ENCODE measurements at places on chromosomes 1 and 21.

- DNase-seq: no peak
Observed at GRCh38 chr1:51157395-51157794, 55.4 kb downstream of the C1orf185 start.

GRCh38 chr1:81226603-81226928, 574.2 kb upstream of the ADGRL2 start:
- no peak for DNase-seq

- DNase-seq: no peak
Observed at GRCh38 chr1:58011978-58012377, 534.5 kb downstream of the OMA1 start.

DNA sequence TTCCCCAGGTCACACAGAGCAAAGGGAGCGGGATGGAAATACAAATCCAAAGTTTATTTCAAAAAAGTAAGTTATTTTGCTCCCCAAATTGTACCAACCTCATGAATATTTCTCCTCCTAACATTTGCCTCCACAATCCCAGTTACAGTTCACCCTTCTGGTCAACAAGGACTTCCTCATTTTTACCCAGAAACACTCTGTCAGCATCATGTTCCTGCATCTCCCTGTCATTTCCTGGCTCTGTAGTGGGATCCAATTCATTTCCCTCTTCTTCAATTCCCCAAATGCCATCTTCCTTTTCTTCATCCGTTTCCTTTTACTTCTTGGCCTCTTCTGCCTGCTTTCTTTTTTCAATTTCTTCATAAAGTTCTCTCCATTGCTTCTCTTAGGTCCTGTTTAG, 32.0 kb upstream of the EPS15 start:
- no peak for DNase-seq

GRCh38 chr1:103283841-103284669, 175.7 kb upstream of the COL11A1 start:
- no peak for DNase-seq

DNA sequence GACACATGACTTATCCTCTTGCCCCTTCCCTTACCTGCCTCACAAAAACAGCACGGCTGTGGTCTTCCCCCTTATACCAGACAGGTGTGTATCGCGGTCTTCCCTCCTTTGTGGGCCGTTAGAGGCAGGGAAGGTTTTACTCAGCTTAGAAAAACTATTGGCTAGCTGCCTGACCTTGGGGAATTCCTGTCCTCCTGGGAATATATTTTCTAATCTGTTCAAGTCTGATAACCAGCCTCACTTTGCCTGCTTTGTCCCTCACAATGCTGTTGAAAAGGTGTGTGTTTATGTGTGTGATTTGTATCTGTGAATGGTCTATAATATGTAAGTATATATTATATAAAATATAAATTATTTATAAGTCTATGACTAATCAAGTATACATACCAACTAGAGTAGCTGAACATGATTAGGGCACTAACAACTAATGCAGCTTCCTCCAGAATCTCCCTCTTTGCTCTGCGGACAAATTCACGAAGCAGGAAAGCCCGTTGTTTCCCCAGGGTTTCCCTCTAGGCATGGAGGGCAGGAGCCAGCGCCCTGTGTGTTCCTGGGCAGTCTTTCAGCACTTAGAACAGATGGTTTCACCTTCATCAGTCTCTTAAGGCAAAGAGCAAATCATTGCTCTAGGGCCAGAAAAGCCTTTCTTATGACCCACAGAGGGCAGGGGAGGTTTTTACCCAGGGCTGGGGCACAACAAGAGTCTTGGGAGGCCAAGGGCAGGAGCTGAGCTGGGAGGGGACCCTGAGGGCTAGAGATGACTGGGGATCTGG, 25.6 kb downstream of the SLC26A9 start:
- no peak for DNase-seq

DNA sequence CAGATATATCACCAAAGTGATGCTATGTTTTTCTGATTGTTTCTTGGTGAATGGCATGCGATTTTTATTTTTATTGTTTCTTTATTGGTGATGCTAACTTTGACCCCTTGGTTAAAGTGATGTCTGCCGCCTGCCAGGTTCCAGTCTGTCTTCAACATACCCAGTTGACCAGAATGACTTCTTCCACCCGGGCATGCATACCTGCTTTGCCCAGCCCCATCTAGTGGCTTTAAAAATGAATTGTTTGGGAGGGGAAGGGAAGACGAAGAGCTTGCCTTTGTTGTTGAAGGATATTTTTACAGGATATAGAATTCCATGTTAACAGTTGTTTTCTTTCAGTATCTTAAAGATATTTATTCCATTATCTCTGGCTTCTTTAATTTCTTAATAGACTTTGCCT, 65.1 kb downstream of the ATG4C start:
- DNase-seq: no peak

DNA sequence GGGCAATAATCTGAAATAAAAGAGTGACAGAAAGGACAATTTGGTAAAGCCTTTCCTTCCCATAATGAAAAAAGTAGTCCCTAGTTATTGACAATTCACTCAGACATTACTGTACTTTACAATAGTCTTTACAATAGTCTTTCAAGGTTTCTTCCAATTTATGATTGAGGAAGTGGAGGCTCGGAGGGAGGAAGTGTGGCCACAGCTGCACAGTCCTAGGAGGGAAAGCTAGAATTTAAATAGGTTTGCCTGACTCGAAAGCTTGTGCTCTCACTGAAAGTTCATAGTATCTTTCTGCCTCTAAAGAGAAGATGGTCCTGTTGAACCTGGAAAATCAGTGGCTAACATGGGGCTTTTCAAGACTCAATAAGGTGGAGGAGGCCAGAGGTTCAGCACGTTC, 203.2 kb downstream of the SDCCAG8 start:
- no peak for DNase-seq

DNA sequence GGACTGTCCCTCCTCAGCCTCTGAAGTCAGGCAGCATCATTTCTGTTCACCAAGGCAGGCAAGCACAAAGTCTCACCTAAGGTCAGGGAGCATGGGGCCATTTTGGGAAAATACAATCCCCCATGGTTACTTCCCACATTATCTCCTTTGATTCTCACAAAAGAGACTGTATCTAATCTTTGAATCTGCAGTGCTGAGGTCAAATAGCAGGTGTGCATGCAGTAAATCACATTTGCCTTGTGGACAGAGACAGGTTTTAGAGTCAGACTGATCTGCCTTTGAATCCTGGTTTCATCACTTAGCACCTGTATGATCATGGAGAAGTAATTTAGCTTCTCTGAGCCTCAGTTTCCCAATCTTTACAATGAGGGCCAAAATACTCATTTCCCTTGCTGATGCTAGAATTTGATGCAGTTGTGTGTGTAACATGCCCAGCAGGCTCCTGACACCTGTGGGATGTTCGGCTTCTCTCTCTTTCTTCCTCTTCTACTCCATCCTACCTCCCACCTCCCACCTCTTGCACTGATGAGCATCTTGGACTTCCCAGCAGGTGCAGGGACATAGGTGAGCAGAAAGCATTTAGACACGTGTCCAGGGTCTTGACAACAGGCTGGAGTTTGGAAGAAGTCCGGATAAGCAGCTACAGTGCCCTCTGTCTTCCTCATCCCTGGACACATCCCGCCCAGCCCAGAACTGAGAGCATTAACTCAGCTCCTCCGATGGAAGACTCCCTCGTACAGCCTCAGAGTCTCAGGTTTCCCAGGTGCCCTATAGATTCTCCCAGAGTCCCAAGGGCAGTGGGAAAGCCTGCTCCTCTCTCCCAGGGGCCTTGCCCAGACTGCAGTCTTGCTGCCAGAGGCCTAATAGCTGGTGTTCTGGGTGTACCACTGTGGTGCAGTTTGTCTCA, 18.9 kb downstream of the NENF start:
- DNase-seq: no peak

- DNase-seq: no peak
Observed at GRCh38 chr1:193706766-193707165, 520.4 kb upstream of the B3GALT2 start.

- no peak for DNase-seq
Observed at GRCh38 chr1:29238620-29239002, 2.3 kb downstream of the PTPRU start.

DNA sequence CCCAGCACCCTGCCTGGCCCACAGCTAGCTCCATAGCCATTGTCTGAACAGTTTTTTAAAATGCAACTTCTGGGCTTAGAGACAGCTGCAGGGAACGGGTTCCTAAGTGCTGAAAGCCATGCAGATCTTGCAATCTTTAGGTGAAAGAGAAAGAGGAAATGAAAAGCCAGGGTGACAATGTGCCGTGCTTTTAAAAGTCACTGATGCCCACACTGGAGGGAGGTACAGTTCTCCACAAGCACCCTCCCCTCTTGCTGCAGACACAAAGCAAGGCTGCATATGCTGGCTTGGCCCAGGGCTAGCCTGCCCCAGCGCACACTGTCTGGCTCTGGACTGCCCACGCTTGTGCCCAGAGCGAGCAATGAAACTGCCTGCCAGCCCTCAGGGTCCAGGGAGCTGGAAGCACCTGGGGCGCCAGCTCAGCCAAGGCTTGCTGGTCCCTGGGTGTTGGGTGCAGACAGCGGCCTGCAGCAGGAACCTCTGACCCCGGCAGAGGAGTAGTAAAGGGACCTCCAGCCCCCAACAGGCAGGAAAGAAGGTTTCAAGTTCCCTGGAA, 70.4 kb downstream of the AJAP1 start:
- DNase-seq: no peak

GRCh38 chr1:106178791-106179190, 877.7 kb upstream of the PRMT6 start:
- DNase-seq: no peak

- DNase-seq: no peak
Observed at GRCh38 chr1:173532237-173532636, 55.1 kb downstream of the PRDX6 start.

- DNase-seq: no peak
Observed at GRCh38 chr1:22791831-22792347, 81.2 kb downstream of the EPHB2 start.

DNA sequence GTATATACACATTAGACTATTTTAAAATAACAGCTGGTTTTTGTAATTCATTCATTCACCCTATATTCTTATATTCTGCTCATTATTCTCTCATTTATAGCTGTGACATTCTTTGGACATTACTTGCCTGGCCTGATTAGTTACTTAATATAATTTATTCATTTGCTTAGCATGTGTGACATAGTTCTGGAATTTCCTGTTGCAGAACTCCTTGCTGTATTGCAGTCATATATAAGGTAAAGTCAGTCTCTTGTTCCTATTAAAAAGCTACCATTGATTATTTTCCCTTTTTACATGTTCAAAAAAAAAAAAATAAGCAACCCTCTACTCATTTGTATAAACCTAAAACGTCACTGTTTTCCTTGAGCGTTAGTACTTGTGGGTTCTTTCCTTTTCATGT, 23.9 kb downstream of the GNAT2 start:
- no peak for DNase-seq

DNA sequence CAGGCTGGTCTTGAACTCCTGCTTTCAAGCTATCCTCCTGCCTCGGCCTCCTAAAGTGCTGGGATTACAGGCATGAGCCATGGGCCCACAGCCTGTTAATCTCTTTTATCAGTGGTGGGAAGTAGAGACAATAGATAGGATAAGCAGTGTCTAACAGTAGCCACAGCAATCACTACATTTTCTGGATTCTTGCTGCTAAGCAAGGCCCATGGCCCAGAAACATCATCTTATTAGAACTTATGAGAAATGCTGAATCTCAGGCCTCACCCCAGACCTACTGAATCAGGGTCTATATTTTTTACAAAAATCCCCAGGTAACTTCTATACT, 29.7 kb downstream of the IGFN1 start:
- no peak for DNase-seq

DNA sequence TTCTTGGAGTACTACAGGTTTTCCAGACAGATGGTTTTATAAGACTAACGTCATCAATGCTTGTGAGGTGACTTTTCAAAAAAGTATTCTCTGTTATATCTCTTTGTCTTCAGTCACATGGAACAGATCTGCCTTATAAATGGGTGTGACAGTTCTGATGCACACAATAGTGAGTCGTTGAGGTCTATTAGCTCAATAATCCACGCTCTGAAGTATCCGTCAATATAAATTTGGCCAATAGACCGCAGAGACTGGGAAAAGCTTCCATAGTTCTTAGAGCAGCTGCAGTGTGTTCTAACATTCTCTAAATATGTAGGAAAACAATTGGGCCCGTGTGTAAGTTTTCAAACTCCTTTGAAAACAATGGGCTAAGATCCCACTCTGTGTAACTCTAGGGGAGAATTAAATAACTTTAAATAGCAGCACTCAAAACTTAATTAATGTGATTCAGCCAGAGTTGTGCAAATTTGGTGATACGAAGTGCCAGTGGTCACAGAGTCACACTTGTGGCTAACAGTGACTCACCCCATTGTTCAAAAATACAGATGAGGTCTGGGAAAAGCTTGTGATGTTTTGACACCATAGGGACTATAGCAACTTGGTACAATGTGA, 316.0 kb downstream of the LMO4 start:
- DNase-seq: no peak

DNA sequence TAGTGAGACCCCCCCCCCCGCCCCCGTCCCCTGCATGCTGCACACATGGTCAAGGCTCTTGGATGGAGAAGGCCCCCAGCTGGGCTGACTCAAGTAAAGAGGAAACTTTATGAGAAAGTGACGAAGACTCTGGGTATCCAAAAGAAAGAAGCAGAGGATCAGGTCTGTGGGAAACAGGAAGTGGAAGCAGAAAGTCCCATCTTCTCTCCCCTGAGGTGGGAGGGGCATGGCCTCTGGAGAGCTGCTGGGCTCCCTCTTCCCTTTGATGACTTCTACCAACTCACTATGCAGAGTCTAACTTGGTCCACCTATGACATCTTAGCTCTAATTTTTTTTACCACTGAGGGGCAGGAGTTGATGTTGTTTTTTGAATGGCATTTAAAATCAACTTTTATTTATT, 42.7 kb upstream of the LIN9 start:
- no peak for DNase-seq

DNA sequence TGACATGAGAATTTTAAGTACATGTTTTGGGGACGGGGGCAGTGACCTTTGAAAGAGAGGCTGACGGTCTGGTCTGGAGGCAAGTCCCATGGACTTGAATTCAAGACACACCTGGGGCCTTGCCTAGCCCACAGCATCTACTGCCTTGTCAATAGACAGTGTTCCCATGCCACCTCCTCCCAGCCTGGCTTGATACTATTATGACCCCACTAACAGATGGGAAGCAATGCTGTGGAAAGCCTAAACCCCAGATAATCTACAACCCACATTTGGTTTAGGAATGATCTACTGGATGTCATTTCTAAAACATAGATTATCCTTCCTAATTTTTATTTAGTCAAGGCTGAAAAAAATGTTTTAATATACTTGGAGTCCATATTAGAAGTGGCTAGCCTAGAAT, 17.8 kb upstream of the NFASC start:
- DNase-seq: no peak

GRCh38 chr1:84013708-84014107, 14.8 kb upstream of the TTLL7 start:
- DNase-seq: no peak

- DNase-seq: no peak
Observed at GRCh38 chr1:11521582-11522399, 42.8 kb downstream of the DISP3 start.
